ELF-1 (cell line): ENCODE measurements at places on chromosomes 7 and 10.
A peak's percentile ranks its signal among the peaks of the same experiment; 100 is the strongest.

- no peak for DNase-seq
Observed at GRCh38 chr7:155512246-155512887, 34.0 kb downstream of the CNPY1 start.

DNA sequence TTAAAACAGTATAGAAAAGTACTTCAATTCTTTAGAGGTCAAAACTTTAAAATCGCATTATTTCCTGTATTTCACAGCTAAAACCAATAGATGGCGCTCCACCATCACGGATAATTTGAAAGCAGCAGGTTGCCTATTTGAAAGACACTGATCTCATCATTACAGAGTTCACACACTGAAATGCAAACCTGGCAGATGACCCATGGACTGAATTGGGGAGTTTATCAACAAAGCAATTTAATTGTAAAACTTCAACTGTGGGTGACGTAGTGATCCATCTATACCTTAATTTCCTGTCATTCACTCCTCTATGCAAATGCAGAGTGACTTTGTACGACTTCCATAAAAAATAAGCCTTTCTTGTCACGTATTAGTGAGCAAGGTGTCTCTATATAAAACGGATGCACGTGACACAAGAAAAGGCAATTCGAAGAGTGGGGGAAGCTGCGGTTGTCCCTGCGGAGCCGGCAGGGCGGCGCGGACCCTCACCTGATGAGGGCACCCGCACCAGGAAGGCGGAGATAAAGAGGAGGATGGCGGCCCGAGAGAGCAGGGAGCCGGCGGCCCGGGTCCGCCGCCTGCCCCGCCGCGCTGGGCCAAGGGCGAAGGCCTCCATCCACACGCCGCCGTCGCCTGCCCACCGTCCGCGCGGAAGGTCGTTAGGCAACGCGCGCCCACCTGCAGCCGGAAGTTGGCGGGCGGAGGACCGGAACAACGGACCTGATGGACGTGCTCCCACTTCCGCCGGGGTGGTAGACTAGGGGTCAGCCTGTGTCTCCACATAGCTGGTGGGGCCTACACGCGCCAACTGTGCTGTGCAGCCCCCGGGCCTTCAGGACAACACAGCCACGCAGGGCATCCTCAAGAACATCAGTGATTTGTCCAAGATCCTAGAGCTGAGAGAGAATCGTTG lies at the start of gene ZPBP:
ZPBP (minus strand) TSS at position 668 of the 913 bp plus-strand sequence; CDS start at position 616, 52 bp downstream.
- peak; percentile 36 for DNase-seq

GRCh38 chr7:41334071-41334862 lies 368.6 kb downstream of the INHBA start:
- DNase-seq = no peak

- no peak for DNase-seq
Observed at GRCh38 chr10:106913348-106913747, 251.2 kb downstream of the SORCS1 start.

GRCh38 chr10:80509403-80510161 lies 28.1 kb upstream of the SH2D4B start:
- peak; percentile 77 for DNase-seq

DNA sequence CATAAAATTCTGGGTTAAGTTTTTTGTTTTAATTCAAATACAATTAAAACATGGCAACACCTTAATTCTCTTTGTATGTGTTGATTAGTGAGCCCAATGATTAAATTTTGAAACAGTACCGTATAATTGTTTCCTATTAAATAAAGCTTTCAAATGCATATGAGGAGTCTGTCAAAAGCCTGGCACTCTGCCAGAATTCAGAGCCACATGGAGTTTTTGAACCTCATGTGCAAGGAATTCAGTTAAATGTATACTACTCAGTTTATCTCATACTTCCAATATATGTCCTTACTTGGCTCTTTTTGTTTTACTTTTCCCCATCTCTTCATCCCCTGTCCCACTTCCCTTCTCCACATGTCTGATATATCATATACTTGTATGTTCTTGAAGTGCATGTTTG lies 165.6 kb upstream of the FAM3C start:
- no peak for DNase-seq

DNA sequence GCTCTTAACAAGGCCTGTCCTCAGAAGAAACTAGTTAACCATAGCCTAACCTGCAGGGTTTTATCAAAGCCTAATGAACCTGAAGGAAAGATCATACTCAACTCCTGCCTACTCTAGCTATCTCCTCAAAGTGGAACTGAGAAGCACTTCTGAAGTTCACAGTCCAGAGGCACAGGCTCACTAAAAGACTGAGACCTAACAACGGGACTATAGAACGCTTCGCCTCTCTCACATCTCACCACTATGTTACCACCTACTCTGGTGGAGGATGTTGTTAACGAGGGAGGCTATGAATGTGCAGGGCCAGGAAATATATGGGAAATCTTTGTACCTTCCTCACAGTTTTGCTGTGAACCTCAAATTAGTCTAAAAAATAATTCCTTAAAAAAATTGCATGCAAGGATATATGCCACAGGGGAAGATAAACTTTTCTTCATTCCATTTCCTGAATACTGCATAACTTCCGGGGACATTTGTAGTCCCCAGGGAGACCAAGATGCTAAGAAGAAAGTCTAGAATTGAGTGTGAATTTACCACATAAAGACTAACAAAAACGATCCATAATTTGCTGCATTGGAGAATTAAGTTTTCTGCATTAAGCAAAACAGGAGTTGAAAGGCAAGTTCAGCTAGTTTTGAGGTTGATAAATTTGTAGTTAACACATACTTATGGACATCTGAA lies 21.6 kb downstream of the LIPJ start:
- no peak for DNase-seq

DNA sequence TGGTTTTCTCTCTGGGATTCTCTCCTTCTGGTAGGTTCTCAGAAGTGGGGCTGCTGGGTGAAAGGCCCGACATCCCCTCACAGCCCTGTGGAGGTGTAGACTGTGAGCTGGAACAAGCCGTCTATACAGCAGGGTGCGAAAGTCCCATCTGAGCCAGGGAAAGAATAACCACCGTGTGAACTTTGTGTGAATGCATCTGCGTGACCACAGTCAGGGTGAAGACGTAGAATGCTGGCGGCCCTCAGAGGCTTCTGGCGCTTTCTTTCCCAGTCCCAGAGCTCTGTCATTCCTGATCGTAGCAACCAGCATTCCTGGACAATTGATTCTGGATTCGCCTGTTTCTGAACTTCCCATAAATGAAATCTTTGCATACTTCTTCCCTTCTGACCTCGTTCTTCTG lies 30.0 kb downstream of the ELFN1 start:
- peak; percentile 1 for DNase-seq

- DNase-seq = no peak
Observed at GRCh38 chr10:123536176-123536845, 129.8 kb upstream of the GPR26 start.

DNA sequence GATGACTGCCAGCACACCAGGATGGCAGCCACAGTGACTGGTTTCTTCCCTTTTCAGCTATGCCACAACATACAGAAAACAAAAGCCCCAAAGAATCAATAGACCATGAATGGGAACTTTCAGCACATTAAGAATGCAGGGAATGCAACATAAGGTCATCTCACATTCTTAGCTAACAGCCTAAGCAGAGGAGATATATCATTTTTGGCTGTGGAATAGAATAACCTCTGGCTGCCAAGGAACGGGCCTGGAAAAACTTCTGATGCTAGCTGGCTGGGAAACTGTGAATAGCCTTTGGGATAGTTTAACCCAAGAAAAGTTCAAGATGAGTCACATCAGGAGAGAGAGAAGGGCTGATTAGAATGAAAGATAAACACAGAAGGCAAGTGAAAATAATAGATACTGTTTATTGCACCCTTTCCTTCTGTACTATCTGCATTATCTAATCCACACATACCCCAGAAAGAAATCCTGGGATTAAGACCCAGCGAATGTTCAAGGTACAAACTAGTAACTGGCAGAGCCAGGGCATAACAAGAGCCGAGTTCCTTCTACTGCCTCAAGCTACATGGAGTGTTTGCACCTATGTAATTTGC lies 169.2 kb downstream of the SEMA3A start:
- peak; percentile 50 for DNase-seq

GRCh38 chr10:95253007-95253406 lies 37.8 kb downstream of the PDLIM1 start:
- no peak for DNase-seq

- DNase-seq = no peak
Observed at GRCh38 chr10:75887369-75887768, 455.9 kb downstream of the LRMDA start.

- DNase-seq = no peak
Observed at GRCh38 chr7:133601617-133602016, 348.7 kb downstream of the EXOC4 start.

GRCh38 chr7:140275069-140275965 lies 98.5 kb upstream of the KDM7A start:
- DNase-seq = no peak

DNA sequence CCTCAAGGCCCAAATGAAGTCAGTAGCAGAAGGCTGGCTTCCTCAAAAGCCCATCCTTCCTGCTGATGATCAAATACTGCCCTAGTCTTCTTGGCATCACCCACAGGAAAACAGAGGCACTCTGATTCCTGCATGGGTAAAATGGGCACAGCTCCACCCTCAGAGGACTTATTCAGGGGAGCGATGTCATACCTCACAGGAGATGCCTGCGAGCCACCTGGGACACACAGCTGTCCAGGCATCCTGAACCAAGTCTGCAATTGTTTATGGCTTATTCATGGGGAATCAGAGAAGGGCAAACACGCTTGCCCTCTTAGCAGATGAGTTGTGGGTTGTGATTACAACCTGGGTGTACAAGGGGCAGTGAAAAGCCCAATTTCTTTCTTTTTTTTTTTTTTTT lies 22.0 kb upstream of the LMTK2 start:
- no peak for DNase-seq

- no peak for DNase-seq
Observed at GRCh38 chr7:18659746-18660145, 164.2 kb downstream of the HDAC9 start.

DNA sequence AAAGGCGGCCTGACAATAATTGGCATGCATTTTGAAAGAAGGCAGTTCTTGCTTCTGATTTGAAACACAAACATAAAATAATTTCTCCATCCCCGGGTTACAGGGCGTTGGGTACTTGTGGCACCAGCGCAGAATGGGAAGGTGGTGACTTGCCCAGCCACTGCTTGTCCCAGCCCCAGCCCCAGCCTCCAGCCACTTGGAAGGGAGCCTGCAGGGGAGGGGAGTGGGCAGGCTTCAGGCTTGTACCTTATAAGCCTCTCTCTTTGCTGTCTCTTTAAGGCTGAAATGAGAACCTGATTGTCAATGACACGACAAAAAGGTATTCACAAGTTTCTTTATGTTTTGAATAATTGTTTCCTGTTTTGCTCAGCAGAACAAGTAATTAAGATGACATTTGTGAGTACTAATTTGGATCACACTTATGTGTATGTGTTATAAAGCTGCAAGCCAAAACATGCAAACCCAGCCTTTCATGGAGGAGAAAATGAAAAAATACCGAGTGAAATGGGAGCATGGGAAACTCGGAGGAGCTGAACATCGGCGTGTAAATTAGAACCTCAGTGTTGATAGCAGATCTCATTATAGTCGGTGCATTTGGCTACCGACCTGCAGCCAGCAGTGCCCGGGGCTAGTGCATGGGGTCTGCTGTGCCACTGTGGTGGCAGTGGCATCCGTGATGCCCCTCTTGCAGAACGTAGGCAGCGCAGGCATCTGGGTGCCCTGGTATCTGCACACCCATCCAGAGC lies 129.9 kb downstream of the EBF3 start:
- DNase-seq = no peak

DNA sequence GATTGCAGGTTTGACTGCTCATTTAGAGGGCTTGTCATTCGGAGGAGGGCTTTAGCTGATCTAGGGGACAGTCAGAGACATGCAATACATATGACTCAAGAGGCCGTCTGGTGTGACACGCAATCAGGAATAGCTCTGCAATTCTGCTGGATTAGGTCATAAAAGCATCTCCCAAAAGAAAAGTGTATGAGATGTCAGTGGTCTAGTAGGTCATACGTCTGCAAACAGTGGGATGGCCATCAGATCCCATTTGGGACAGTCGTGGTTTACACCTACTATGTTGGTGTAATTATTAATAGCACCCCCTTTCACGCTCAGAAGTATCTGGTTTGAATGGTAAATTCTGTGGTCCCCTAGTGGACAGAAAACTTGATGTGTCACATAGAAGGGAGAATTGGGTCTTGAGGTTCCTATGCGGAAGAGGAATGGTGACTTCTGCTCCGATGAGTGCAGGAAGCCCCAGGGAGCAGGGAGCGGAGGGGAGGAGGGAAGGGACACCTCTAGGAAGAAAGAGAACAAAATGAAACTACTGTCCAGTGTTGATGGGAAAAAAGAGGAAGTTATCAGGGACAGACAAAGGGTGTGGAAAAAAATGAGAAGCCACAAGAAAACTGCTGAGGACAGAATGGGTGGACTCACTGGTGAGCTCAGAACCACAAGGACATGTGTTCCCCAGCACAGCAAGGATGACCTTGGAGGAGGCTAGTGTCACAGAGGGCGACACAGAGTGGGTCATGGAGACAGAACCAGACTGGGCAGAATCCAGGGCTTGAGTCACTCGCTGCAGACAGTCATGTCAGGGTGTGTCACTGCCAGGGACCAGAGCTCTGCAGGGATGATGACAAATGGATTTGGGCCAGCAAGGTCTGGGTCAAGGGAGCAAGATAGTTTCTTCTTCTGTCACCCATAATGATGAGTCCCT lies 59.9 kb downstream of the MAP3K8 start:
- DNase-seq = no peak

DNA sequence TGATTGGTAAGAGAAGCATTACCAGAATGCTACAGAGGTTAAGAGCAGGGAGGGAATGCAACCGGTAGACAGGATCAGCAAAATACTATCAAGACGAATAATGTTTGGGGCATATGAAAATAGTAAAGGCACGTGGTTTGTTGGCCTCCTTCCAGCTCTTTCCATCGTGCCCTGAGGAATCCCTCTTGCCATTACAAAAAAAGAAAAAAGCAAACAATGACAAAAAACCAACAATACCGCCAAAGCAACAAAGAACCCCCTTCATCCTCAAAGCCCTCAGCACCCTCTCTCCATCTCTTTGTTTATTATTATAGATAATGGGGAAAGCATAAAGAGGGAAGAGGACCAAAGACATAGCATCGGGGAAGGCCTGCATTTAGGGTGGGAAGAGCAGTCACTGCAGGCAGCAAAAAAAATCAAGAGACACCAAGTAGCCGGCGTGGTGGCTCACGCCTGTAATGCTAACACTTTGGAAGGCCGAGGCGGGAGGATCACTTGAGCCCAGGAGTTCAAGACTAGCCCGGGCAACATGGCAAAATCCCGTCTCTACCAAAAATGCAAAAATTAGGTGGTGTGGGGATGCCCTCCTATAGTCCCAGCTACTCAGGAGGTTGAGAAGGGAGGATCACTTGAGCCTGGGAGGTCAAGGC lies 78.0 kb downstream of the HIP1 start:
- DNase-seq = no peak

DNA sequence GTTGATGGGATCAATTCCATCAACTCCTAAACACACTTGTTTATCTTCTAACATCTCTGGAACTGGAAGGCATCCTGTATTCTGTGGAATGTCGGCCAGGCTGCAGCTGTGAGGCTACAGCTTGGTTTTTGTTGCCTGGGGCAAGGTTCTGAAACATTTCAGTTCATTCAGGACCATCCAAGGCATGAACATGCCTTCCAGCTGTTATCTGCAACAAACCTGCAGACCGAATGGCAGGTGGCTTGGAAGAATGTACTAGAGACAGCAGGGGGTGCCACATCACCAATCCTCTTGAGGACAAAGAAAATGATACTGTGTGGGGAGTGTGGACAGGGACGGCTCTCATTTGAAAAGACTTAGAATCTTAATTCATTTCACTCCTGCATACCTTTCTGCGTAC lies 12.4 kb downstream of the PAPOLB start:
- peak; percentile 88 for DNase-seq

- no peak for DNase-seq
Observed at GRCh38 chr10:79593377-79593776, 17.4 kb upstream of the SFTPA1 start.
